A172 (cell line): ENCODE measurements at places on chromosomes 12 and 14.

- no peak for DNase-seq
These were observed 106.5 kb downstream of the SAMD4A start for GRCh38 chr14:54673193-54674045.

- no peak for DNase-seq
These were observed 7.9 kb downstream of the MARK3 start for GRCh38 chr14:103393070-103393469.

DNA sequence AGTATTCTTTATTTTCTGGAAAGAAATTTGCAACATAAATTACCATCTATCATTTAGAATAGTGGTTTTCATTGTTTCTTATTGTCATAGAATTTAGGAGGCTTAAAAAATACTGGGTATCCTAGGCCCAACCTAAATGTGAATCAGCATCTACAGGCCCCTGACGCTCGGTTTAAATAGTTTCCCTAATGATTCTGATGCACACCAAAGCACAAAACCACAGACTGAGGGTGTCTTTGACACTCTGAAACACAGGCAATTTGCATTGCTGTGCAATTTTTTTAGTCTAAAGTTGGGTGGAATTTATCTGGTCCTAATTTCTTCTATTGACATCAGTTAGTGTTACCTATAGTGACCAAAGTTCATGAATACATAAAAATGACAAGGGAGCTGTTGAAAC, 87.6 kb upstream of the SSTR1 start:
- no peak for DNase-seq

DNA sequence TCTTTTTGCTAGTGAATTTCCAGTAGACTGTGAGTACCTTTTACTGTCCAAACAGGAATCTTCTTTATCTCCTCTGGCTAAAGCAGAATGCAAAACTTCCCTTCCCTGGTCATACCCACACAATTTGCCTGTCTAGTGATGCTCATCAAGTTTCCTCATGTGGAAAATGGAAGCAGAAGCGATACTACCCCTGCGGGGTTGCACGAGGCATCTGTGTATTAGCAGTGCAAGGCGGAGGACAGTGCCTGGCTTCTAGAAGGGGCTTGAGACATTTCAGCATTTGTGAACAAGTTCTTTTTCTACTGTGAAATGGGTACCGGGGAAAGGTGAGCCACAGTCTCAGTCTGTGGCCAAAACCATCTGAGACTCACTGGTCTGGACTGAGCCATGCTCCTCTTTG, 340.9 kb downstream of the AACS start:
- no peak for DNase-seq

DNA sequence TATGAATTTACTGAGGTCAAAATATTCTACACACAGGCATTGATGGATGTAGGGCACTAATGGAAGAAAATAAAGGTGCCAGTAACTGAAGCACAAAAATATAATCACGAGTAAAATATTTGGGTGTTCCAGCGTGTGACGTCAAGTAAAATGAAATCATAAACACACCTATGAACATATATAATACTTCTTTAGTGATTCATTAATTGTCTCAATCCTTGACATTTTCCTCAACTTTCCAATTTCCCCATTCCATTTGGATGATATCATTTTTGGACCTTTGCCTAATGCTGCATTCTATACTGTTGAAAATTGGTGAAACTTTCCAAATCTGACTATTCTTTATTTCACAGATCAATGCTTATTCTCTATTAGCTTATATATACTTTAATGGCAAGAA, 649.3 kb downstream of the GALC start:
- no peak for DNase-seq

DNA sequence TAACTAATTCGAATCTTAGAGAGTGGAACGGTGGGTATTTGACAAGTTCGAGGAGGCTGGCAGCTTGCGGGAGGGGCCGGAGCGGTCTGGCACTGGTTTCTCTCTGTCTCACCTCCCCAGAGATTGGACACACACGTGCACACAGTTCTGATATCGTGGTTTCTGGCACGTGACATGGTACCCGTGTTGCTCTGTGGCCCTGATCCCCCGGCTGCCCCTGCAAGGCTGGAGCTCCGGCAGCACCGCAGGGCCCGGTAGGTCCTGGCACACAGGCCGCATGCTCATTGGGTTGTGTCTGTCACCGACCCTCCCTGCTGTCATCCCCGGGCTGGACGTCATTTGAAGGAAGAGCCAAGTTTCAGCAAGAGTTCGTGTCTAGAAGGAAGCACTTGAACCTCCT, 82.7 kb downstream of the PPP2R5C start:
- DNase-seq = no peak

- DNase-seq = peak; percentile 50
These were observed 1.8 kb upstream of the ZBTB39 start for GRCh38 chr12:57008178-57008577.

DNA sequence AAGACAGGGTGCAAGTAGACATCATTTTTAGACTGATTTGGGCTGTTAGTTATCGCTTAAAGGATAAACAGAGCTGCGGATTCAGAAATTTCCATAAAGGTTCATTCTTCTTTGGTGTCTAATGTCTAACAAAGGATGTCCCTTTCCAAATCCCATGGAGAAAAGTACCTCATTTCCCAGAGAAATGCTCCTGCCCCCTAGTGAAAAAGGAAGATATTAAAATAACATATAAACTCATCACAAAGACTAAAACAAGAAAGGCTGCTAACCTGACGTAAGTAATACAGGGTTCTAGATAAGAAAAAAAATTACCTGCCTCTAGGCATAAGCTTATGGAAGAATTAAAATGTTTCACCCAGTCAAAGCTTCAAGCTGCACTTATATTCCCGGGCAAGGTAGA, 22.8 kb downstream of the ARMH4 start:
- no peak for DNase-seq

GRCh38 chr14:32478050-32478449, 149.0 kb downstream of the AKAP6 start:
- no peak for DNase-seq

DNA sequence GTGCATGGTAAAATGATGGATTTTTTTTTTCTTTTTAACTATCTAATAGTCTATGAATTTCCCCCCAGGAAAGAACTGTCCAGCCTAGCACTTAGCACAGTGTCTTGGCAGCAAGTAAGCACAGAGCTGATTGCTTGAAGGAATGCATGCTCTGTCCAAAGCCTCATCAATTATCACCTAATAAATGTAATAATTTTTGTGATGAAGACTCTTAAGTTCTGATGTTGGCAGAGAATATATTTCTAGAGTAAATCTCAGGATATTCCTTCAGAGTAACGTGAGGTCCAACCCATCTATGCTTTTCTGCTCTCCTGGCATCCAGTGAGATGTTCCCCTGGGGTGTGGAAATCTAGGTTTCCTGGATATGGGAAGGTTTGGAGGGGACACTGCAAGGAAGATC, 152.4 kb downstream of the TMX1 start:
- DNase-seq = no peak

- no peak for DNase-seq
These were observed 1485.4 kb upstream of the TMEM132C start for GRCh38 chr12:126781593-126781992.

DNA sequence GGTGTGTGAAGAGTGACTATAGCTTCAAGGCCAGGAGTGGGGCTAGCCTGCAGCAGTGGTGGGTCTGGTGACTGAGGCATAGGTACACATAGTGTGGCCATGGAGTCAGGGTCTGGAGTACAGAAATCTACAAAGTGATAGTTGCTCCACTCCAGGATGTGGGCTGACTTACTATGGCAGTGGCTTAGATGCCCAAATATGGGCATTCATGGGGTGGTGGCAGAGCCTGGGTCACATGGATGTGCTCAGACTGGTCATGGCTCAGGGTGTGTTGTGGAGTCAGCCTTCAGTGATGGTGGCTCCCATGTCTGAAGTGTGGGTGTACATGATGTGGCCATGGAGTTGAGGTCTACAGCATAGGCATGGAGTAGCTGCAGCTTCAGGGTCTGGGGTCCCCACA, 27.3 kb downstream of the CLEC6A start:
- DNase-seq = no peak

GRCh38 chr14:91548108-91548507, 38.0 kb upstream of the PPP4R3A start:
- DNase-seq = no peak

DNA sequence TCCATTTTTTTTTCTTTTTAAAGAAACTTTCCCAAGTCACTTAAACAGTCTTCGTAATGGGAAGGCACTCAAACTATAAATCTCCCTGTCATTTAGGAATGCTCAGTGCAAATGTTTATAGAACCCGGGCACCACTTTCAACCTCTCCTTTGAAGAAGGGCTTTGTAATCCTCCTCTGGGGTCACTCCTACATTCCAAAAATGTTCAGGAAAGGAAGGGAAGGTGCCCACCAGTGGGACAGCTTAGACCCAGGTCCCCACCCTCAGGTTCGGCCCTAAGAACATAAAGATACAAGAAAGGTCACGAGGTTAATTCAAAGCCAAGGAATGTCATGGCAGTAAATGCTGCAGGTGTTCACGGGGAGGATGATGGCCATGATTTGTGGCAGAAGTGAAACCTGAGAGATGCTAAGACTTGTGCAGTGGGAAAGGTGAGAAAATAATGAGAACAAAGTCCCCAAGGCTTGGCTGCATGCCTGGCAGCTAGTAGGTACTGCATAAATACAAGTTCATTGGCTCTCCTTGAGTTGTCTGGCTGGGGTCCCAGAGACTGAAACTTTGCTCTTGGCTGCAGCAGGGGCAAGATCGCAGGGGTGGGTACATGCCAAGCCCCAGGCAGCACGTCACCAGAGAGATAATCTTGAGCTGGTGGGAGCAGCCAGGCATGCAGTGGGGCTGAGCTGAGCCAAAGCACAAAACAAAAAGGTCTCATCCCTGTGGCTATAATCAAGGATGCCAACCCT, 21.1 kb downstream of the KRT18 start:
- peak; percentile 86 for DNase-seq

GRCh38 chr12:103529306-103529705, 33.5 kb upstream of the C12orf42 start:
- no peak for DNase-seq

- no peak for DNase-seq
These were observed 4.8 kb downstream of the GUCY2C start for GRCh38 chr12:14691560-14691959.

- DNase-seq = no peak
These were observed 471.2 kb upstream of the ATXN7L3B start for GRCh38 chr12:74066476-74066875.

DNA sequence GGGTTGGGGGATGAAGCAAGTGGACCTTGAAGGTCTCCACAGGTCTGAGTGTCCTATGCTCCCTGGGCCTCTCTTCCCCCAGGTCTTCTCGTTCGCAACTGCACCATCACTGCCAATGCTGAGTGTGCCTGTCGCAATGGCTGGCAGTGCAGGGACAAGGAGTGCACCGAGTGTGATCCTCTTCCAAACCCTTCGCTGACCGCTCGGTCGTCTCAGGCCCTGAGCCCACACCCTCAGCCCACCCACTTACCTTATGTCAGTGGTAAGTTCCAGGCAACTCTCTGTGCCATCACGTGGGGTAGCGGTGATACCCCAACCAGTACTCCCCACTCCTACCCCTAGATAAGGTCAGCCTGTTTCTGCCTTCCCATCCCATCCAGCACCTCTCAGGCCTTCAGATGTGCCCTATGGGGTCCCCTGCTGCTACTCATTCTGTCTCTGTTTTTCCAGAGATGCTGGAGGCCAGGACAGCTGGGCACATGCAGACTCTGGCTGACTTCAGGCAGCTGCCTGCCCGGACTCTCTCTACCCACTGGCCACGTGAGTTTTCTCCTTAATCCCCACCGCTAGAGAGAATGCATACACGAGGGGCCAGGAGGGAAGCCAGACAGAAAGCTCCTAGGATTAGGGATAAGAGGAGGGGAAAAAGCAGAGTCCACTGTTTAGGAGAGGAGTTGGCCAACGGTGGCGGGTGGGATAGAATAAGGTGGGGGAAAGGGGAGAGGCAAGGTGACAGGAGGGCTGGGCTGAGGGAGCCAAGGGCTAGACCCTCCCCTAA, 1.6 kb upstream of the TAPBPL start:
- no peak for DNase-seq

DNA sequence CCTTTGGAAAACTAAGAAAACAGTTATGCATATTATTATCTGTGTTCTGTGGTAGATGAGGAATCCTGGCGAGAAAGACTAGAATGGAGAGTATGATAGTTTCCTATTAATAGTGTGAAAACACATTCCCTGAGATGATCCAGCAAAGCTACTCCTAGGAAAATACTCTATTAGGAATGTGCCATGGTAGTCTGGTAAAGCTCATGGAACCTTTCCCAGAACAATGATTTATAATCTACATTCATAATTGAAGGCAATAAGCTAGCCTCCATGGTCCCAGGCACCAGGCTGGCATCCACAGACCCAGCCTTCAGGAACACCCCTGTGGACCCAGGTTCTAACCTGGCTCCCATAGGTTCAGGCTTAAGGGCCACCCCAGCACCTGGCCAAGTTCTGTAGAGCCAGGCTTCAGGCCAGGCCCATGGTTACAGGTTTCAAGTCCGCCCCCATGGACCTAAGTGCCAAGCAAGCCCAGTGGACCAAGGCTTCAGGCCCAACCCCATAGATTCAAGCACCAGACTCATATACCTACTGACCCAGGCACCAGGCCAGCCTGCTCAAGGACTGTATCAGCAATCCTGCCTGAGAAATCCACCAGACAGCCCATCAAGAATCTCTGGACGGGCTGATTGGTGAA, 72.2 kb downstream of the ITPR2 start:
- no peak for DNase-seq

DNA sequence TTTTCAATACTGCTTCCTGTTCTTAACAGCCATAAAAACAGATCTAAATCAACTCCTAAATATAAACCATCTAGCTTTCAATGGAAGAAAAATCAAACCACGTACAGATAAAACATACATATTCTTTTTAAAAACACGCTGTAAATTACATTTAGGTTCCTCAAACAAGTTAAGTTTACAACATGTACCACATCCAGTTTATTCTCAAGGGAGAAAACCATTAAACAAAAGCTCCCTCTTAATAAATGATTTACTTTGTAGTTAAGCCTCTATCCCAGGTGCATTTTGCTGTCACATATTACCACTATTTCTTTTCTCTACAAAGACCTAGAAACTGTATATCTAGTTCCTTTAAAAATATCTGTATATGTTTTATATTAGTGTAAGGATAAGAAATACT, 3.1 kb downstream of the NUMB start:
- DNase-seq = no peak

DNA sequence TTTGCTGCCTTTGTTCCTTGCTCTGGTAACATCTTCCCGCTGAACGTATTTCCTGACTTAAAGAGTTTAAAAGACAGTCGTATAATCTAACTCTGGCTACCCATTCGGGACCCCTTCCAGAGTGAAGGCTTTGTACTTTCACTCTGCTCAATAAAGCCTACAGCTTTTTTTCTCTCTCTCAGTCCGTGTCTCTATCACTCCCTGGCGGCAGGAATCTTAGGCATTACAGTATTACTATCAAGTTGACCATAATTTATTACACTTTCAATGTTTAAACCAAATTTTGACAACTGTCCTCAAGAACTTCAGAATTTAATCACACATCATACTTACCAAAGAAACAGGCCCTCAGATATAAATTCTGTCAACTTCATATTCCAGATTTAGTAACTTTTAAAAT, 967.9 kb downstream of the FSCB start:
- peak; percentile 35 for DNase-seq

- peak; percentile 46 for DNase-seq
These were observed 5.5 kb upstream of the KRT84 start for GRCh38 chr12:52390739-52391617.
